Stimulated activated naive CD4-positive, alpha-beta T cell (primary cell): ENCODE measurements at places on chromosomes 1 and 21.

DNA sequence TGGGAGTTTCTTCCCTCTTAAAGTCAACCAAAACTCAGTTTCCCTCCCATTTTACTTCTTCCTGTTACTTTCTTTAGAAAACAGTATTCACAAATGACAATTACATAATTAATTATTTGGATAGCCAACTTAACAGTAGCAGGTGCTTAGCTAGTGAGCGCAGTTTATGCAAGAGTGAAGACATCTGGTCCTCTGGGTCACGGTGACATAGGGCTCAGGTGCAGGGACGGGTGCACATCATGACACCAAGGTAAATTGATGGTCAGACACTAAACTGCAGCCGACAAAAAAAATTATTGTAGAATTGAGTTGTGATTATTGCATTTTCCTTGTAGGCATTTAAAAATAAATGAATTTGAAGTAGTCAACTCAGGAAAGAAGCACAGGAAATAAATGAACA is 142.0 kb upstream of the KCTD3 start:
- DNase-seq = no peak

GRCh38 chr1:235928197-235928596 is 61.5 kb upstream of the LYST start:
- DNase-seq = no peak

GRCh38 chr1:75991497-75992114 is 59.4 kb upstream of the ASB17 start:
- peak; percentile 33 for DNase-seq

- no peak for DNase-seq
Observed at GRCh38 chr1:180930687-180931086, 18.0 kb downstream of the KIAA1614 start.

- no peak for DNase-seq
Observed at GRCh38 chr1:35449334-35450008, 107.7 kb downstream of the KIAA0319L start.

GRCh38 chr1:202987922-202988583 is 19.1 kb upstream of the TMEM183A start:
- no peak for DNase-seq

- peak; percentile 18 for DNase-seq
Observed at GRCh38 chr1:235423214-235423652, 56.0 kb downstream of the TBCE start.
